ENCODE measurements at places on chromosomes 6 and 20.
A peak's percentile ranks its signal among the peaks of the same experiment; 100 is the strongest.

DNA sequence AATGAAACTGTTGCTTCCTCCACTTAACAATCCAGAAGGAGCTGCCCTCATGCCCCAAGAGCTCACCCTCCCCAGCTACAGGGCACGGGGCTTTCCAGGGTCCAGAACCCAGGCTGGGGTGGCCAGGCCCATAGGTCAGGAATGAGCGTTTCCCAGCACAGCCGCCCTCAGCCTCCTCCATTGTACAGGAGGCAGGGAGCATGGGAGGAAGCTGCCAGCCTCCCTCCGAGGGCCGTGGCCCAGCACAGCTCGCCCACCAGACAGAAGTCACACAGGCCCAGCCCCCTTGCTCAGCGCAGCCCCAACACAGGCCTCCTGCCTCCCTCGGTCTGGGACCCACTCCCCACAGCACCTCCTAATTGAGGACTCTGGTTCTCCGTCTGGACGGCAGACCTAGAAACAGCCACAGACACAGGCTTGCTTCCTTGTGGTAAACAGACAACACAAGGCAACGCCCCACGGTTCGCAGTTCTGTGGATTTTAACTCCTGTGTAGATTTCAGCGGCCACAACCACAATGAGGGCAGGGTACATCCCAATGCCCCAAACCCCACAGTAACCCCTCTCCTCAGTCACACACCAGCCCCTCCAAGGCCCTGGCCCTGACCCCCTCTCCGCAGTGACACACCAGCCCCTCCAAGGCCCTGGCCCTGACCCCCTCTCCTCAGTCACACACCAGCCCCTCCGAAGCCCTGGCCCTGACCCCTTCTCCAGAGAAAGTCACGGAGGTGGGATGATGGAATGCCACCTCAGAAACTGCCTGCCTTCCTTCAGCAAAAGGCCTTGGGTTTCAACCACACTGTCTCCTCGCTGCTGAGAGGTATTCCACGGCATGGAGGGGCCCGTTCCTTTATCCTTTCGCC, 173.5 kb downstream of the DLL1 start:
- no peak for DNase-seq

DNA sequence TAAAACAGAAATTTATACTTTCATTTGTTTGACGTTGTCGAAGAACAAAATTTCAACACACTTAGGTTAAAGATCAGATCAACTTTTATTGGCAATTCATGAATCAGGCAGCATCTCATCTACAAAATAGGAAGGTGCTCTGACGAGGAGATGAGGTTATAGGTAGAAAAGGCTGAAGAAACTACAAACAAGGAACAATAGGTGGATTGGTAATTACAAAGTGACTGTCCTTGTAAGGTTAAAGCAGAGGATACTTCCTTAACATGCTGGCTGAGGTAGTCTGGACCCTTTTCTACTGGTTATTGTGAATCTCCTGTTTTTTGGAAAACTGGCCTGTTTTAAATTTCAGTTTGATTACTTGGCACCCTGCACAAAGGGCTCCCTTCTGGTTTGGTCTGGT, 32.5 kb upstream of the TRIM27 start:
- DNase-seq: no peak

GRCh38 chr20:64053841-64054661, 4.6 kb upstream of the SOX18 start:
- DNase-seq: no peak

DNA sequence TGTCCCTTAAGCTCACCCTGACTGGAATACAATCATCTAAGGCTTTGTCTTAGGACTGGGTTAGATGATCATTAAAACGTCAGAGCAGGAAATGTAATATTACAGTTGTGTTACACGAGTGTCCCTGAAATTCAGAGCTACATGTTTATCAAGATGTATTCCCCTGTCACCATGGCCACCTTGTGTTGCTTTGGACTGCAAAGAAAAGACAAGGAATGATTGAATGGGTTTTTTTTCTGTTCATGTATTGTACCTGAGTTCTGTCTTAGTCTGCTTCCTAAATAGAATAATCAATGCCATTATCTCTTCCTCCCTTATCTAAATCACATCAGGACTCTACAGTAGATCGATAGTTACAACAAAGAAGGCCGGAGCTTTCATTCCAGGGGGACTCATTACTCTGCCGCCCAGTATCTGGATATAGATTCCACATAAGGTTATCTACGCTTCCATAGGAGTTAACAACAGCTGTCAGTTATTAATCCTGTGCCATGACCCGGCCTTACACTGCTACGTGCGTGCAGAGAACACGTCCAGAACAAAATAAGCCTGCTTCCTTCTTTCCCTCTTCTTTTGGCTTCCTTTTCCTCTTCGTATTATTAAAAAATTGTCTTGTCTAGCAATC, 274.1 kb upstream of the SASH1 start:
- no peak for DNase-seq

DNA sequence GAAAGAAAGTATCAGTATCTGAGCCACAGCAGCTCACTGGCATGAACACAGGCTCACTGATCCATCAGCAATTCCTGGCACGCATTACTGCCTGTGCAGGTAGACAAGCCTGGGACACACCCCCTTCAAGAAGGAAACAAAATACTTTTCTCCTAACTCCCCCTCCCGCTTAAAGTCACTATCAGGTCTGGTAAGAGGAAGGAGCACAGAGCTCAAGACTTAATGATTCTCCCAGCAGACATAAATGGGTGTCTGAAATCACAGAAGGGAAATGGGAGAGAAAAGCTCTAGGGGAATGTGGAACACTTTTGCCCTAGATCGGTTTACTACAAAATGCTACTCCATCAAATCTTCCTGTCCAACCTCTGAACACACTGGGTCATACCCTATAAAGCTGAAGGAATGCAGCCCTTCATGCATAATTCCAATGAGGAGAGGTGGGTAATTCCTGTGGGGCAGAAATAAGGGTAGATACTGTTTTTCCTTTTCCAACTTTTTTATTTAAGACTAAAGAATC, at the start of gene ADGRF1:
TSS of gene ADGRF1 (minus strand) at position 58 of the 517 bp plus-strand sequence. CDS start 13,271 bp downstream, outside the sequence.
- no peak for DNase-seq

DNA sequence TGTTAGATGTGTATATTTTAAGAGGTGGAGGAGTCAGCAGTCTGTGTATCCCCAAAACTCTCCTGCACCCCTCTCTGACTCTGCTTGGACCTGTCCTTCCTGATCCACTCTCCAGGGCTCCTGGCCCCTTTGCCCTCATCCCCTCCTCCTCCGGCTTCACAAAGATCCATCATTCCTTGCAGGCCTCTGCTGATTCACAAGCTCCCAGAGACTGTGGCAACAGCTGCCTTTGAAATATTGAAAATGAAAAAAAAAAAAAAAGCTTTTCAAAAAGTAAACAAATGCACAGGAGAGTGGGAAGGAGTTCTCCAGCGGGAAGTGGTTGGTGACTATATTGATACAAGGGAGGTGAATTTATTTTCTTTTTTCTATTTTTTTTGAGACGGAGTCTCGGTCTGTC, 330.2 kb upstream of the SULF2 start:
- no peak for DNase-seq

GRCh38 chr6:33724102-33725023, 12.9 kb upstream of the UQCC2 start:
- no peak for DNase-seq

- no peak for DNase-seq
Observed at GRCh38 chr6:35015476-35015875, 125.7 kb downstream of the TCP11 start.

GRCh38 chr20:26154224-26154623, 457.6 kb upstream of the ZNF337 start:
- no peak for DNase-seq

- no peak for DNase-seq
Observed at GRCh38 chr6:35786810-35787209, 6.0 kb downstream of the CLPSL1 start.

DNA sequence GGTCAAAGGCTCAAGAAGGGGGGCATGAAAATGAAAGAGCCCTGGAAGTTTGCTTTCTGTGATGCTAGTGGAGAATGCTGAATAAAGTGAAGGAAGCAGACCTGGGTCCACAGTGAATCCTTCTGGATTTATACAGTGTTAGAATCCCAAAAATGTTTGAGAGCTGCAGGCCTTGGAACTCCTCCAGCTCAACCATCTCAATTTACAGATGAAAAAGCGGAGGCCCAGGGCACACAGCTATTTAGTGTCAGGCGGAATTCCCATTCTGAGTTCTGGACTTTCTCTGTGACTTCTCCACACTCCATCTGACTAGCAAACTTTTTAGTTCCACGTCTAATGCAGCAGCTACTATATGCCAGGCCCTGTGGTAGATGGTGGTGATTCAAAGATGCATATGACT, 1.5 kb upstream of the PRSS35 start:
- no peak for DNase-seq

GRCh38 chr20:3045042-3045815, 623 bp upstream of the MRPS26 start:
- DNase-seq: peak; percentile 59
